Right cardiac atrium (tissue), 5 donors: ENCODE measurements at places on chromosomes 12 and 14. TPM values are rescaled to one million over a fixed set of nuclear protein-coding genes. Genes with fewer than 3 reads are reported as not detected.

GRCh38 chr12:122206111-122206881, 2.8 kb downstream of the B3GNT4 start:
- DNase-seq, result no peak

Gene SLC38A4
- 1.0 TPM for total RNA-seq

GRCh38 chr12:109538191-109538863, 35.0 kb downstream of the MMAB start:
- DNase-seq, result no peak

GRCh38 chr12:107032266-107032665, 45.3 kb upstream of the MTERF2 start:
- no peak for DNase-seq

Gene RFLNA
- total RNA-seq, result 0.68 TPM

- DNase-seq, result peak; percentile 54
Measured at GRCh38 chr14:102694530-102695166, 82.6 kb upstream of the TRAF3 start.

GRCh38 chr14:24366721-24367513, 1.1 kb upstream of the NFATC4 start:
- DNase-seq, result peak; percentile 97

DNA sequence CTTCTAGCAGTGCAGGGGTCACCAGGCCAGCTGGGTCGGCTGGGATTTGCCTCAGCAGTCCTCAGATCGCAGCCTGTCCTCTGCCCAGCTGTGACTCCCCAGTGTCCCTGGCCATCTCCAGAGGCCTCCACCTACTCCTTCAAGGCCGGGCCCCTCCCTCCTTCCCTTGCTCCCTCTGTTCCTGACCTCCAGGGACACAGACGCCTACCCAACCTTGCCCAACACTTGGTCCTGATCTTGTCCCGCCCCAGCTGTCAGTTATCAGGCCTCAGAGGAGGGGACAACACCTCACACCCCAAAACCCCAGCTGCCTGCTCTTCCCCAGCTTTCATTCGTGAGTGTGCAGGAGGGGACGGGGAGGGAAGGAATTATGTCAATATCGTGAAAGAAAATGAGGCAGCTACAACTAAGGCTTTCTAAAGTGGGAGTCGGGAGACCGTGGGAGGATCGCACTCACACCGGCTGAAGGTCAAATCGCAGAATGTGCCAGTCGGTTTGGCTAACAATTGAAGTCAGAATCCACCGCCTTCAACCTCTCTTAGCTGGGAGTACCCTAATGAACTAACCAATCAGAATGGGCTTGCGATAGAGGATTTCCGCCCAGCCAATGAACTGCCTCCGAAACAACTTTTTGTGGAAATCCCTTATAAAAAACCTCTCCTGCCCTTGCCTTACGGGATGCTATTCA, 9.4 kb upstream of the PLBD2 start:
- no peak for DNase-seq

- DNase-seq, result no peak
Measured at GRCh38 chr14:65772921-65773574, 360.5 kb downstream of the FUT8 start.

DNA sequence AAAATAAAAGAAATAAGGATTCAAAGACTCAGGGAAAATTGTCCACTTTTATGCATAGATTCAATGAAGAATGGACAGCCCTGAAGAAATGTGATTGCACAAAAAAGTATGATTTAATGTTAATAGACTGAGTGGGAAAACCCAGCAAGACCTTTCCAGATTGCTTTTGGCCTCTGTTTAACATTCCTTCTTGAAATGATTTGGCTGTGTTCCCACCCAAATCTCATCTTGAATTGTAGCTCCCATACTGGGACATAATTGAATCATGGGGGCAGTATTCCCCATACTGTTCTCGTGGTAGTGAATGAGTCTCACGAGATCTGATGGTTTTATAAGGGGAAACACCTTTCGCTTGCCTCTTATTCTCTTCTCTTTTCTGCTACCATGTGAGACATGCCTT, 1316.9 kb upstream of the SEL1L start:
- DNase-seq, result no peak

GRCh38 chr14:73027546-73027945, 640 bp upstream of the ZFYVE1 start:
- DNase-seq, result no peak

- DNase-seq, result no peak
Measured at GRCh38 chr12:88305254-88305890, 163.3 kb downstream of the TMTC3 start.

DNA sequence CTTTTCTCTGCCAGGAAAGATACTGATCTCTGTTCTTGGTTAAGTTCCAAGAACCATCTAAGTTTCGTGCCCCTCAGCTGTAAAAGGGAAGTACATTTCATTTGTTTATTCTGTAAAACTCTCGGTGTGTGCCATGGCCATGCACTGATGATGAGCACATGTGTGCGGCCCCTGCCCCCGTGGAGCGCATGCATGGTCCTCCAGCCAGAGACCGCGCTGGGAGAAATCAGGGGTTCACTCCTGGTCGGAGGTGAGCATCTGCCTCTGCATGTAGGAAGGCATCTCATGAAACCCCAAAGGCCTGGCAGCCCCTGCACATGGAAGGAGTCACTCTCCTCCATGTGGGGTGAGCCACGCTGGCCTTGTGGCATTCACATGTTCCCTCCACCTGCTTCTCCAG, 102.5 kb upstream of the RTL1 start:
- DNase-seq, result no peak

GRCh38 chr12:119122047-119122446, 56.7 kb upstream of the HSPB8 start:
- no peak for DNase-seq

DNA sequence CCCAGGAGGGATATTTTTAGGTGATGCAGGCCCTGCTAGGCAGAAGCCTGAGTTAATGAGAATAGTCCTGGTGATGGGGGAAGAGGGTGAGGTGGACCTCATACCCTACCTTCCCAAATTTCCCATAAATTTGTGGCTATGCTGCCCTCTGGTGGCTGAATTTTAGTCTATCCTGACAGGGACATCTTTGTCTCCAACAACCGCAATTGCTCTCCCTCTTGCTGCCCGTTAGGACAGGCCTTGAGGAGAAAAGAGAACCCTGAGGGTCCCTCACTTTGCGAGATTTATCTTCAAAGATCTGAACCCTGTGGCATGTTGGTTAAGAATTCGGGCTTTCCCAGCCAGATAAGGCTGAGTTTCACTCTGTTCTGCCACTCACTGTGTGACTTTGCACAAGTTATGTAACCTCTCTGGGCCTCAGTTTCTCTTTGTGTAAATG, 9.8 kb upstream of the ZNF385A start:
- DNase-seq, result no peak

DNA sequence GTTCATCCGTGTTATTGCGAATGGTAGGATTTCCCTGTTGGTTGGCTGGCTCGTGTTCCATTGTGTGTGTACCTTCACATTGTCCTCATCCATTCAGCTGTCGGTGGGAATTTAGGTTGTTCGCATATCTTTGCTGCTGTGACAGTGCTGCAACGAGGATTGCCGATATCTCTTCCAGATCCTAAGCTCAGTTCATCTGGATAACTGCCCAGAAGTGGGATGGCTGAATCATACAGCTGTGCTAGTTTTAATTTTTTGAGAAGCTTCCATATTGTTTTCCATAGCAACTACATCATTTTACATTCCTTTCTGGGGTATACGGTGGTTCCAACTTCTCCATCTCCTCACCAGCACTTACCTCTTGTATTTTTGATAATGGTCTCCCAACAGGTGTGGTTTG, 292.8 kb upstream of the SFSWAP start:
- no peak for DNase-seq

Gene PTPRQ
- total RNA-seq, result 18.0 TPM

GRCh38 chr12:26830783-26831551, 2.0 kb downstream of the ITPR2 start:
- DNase-seq, result no peak

- no peak for DNase-seq
Measured at GRCh38 chr12:100987552-100988521, 193.3 kb downstream of the ANO4 start.

Gene MGAT4C
- 4.2 TPM for total RNA-seq

GRCh38 chr12:42296503-42297109, 29.3 kb downstream of the ZCRB1 start:
- no peak for DNase-seq

Gene WBP11
- total RNA-seq, result 51.9 TPM

- DNase-seq, result no peak
Measured at GRCh38 chr14:65414961-65415589, 2.5 kb downstream of the FUT8 start.

GRCh38 chr12:56634837-56635791, 5.0 kb upstream of the BAZ2A start:
- peak; percentile 68 for DNase-seq

Gene SCNN1A
- 0.80 TPM for total RNA-seq

- no peak for DNase-seq
Measured at GRCh38 chr14:31578266-31578665, 17.1 kb downstream of the NUBPL start.

DNA sequence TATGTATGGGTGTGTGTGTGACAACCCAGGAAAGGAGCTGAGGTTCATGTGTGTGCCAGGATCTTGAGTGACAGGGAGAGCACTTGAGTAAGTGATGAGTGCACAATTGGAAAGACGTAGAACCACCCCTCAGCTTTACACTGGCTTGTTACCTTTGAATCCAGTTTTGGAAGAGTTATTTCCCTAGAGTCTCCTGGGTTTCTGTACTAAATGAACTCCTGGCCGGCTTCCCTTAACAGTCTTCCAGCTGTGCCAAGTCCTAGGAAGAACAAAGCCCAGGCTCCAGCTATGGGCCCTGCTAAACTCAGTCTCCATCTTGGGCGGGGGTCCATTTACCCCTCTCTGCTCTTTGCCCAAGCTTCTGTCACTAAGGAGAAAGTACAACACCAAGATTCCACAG, 19.7 kb upstream of the NR1H4 start:
- no peak for DNase-seq
